ENCODE measurements at places on chromosomes 5 and 9.

DNA sequence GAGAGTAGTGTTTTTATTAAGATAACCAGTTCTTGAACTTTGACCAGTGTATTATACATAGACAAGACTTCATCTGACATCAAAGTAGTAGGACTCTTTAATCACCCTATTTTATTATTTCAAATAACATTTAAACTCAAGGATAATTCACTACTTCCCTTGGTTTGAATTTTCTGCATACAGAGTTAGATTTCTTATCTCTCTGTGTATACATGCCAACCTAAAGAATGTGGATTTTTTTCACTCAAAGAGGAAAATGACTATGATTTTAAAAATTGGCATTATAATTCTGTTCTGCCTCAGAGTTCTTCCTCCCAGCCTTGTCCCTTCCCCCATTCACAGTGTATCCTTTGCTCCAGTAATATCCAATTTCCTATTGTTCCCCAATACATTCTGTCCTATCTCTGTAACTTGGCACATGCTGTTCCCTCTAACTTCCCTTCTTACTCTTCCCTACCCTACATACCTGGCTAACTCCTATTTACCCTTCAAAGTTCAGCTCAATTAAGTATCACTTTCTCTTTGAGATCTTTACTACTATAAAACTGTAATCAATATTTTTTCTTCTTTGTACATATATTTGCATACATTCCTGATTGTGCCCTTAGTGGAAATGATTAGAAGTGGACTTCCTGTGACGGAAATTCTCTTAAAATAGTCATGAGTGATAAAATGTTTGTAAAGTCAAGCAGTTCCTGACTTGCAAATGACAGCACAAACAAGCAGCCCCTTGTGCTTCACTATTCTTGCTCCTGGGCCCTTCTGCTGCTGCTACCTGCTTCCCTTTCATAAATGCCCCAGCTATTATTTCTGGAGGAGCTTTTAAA is 38.1 kb upstream of the DENND4C start:
- H3K4me3 ChIP-seq, result no peak overlapping the region
- no peaks in the 10 kb centered on the region for H3K4me1 ChIP-seq
- no peak overlapping the region for H3K27ac ChIP-seq
- DNase-seq, result no peak
- H3K36me3 ChIP-seq, result no peaks in the 10 kb centered on the region

DNA sequence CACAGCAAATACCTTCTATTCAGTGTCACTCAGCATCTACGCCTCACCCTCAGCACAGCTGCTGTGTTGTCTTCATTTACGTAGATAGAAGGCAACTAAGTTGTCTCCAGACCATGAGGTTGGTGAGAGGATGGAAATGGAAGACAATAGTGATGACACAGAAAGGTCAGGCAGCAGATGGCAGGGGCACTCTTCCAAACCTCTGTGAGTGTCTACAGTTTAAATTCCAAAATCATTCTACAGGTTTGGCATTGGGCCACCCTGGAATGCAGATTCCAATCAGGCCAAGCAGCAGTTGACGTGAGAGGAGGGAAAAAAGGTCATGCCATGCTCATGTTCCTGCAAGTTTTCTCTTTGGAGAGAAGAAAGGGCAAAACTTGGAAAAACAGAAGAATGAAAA is 68.7 kb upstream of the ADAMTSL1 start:
- DNase-seq, result peak; percentile 8
- no peak overlapping the region for H3K4me3 ChIP-seq
- H3K27ac ChIP-seq, result no peak overlapping the region
- no peaks in the 10 kb centered on the region for H3K4me1 ChIP-seq

DNA sequence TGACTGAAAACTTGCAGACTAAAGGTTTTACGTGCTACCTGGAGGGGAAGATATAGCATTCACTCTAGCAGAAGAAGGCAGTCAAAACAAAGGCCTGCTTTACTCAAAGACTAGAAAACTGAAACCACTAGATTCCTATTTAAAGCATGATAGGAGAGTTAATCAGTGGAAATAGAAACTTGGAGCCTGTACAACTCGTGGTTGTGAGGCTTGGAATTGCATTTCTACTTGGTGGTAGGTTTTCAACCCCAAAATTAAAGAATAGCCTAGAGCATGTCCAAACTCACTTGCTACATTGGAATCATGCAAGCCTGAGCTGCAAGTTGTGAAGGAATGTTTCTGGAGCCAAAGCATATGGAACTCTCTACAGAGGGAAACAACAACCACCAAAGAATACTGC is 1526.4 kb upstream of the NUDT12 start:
- no peak overlapping the region for H3K4me3 ChIP-seq
- no peaks in the 10 kb centered on the region for H3K27me3 ChIP-seq
- H3K27ac ChIP-seq, result no peak overlapping the region
- H3K36me3 ChIP-seq, result peaks cover 4% of the 10 kb centered on the region

DNA sequence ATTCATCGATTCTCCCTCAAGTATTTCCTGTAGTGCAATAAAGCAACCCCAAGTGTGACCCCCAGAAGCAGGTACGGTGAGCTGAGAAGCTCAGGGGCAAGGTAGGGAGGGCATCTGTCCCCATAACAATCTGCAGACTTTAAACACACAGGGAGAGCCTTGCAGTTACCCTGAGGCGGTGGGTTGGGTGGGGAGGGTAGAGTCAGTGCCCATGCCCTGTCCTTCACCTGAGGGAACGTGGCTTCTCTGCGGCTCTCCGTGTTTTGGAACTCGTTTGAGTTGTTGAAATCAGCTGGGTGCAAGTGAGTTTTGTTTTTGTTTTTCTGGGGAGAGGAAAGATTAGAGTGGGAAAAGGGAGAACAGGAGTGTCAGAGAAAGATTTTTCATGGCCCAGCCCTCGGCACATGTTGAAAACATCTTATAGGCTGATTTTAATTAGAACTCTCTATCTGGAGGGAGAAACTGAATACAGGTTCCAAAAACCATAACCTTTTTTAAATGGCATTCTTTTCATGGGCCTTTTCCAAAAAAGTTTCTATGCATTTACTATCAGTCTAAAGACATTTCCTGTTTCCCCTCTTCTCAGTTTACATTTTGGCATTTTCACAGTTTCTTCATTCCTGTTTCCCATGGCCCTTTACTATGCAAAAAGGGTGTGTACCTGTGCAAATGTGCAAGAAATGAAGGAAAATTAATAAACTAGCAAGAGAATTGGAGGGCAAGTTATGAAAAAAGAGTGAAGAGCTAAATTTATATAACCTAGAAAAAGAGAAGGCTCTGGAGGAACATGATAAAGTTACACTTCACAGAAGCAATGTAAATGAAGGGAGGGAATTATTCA is 266.5 kb upstream of the VLDLR start:
- H3K4me1 ChIP-seq, result no peaks in the 10 kb centered on the region
- no peaks in the 10 kb centered on the region for H3K36me3 ChIP-seq
- no peak overlapping the region for H3K27ac ChIP-seq
- H3K4me3 ChIP-seq, result no peak overlapping the region

- no peaks in the 10 kb centered on the region for H3K27me3 ChIP-seq
- DNase-seq, result no peak
- H3K4me1 ChIP-seq, result peaks cover 12% of the 10 kb centered on the region
- no peak overlapping the region for H3K4me3 ChIP-seq
- H3K27ac ChIP-seq, result no peak overlapping the region
These were observed 15.0 kb downstream of the GFPT2 start for GRCh38 chr5:180338001-180338707.

GRCh38 chr5:149434162-149435014 is 55.3 kb upstream of the IL17B start:
- no peaks in the 10 kb centered on the region for H3K27me3 ChIP-seq
- H3K36me3 ChIP-seq, result no peaks in the 10 kb centered on the region
- peak; percentile 84 for DNase-seq
- H3K27ac ChIP-seq, result no peak overlapping the region
- H3K4me1 ChIP-seq, result peaks cover 24% of the 10 kb centered on the region
- no peak overlapping the region for H3K4me3 ChIP-seq

- no peak overlapping the region for H3K4me3 ChIP-seq
- H3K4me1 ChIP-seq, result peaks cover 70% of the 10 kb centered on the region
- H3K36me3 ChIP-seq, result peaks cover 4% of the 10 kb centered on the region
- H3K27me3 ChIP-seq, result no peaks in the 10 kb centered on the region
- peak overlapping the region; percentile 92 for H3K27ac ChIP-seq
- no peak for DNase-seq
These were observed 125.6 kb upstream of the TARS1 start for GRCh38 chr5:33315189-33315588.
